GM03348 (cell line): ENCODE measurements at places on chromosomes 6 and 20.
A peak's percentile ranks its signal among the peaks of the same experiment; 100 is the strongest.

DNA sequence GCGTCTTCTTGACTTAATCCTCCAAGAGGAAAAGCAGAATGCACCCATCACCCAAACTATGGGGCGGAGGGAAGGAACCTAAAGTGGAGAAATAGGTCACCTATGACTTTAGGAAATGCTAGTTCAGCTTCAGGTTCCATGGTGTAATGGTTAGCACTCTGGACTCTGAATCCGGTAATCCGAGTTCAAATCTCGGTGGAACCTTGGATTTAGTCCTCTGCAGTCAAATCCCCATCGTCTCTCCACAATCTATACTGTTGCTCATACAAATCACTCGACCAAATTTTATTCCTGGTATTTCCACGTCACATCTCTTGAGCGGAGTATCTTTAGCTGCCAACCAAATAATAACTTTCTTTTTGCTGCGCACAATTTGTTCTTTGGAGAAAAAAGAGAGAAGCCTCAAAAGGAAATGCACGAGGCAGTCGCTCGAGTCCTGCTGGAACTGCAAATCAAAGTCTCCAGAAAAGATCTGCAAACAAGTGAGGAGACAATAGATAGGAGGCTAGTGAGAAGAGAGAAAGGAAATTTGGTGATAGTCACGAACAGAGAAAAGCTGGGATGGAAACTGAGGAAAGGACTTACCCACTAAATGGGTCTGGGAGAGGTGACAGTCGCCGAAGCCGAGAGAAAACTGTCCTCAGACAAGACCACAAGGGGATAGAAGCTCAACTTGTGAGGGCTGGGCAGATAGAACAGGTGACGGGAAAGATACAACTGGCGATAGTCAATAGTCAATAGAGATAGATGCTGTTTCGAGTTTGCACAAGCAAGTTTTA lies 16.6 kb downstream of the POM121L2 start:
- peak; percentile 52 for DNase-seq

GRCh38 chr6:158232316-158233213 lies 64.4 kb downstream of the GTF2H5 start:
- peak; percentile 76 for DNase-seq

DNA sequence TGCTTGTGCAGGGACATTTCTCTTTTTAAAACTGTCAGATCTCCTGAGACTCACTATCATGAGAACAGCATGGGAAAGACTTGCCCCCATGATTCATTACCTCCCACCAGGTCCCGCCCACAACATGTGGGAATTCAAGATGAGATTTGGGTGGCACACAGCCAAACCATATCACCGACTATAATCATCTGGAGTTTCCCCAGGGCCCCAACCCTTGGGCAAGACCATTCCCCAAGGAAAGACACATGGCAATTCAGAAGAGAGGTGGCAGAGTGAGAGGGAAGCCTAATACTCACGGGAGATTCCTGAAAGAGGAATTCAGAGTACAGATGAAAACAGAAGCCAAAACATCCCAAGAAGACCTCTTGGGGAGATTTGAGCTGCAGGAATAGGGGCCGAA lies 291.0 kb upstream of the PLCB4 start:
- DNase-seq, result no peak

DNA sequence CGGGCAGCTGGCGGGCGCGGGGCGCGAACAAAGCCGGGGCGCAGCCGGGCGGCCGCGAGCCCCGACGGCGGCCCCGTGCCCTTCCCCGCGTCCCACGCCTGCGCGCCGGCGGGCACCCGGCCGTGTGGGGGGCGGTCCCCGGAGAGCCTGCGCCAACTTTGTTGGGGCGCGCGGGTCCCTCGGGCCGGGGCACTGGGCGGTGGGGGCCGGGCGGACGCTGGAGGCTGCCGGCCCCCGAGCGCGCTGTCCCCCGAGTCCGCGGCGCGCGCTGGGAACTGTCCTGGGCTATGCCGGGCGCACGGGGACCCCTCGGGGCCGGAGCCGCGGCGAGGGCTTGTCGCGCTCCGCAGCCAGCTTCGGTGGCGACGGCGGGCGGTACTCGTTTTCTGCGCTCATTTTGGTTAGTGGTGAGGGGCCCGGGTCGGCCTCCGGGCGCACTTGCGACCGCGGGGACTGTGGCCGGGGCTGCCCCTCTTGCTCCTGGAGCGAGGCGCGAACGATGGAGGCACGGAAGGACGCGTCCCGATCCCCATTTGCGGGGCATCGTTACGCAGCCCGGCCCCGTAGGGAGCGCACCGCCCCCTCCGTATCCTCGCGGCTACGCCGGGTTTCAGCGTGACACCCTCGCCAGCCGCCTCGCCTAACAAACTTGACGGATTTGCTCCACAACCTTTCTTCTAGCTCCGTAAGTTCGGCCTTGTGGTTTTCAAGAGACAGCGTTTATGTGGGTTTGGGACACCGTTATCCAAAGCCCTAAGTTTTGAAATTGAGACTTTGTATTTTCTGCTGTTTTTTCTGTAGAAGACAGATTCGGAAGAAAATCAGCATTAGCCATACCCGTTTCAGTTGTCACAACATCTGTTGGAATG lies 622 bp downstream of the SS18L1 start:
- DNase-seq, result peak; percentile 89

GRCh38 chr20:33784225-33784624 lies 26.9 kb upstream of the CHMP4B start:
- no peak for DNase-seq

- DNase-seq, result peak; percentile 76
These were observed 55.1 kb downstream of the KIF16B start for GRCh38 chr20:16517946-16518783.

- no peak for DNase-seq
These were observed 24.3 kb upstream of the TAB2 start for GRCh38 chr6:149293244-149293643.

GRCh38 chr6:118892355-118892991 lies 1.5 kb upstream of the ASF1A start:
- no peak for DNase-seq

GRCh38 chr6:158361961-158362669 lies 49.9 kb downstream of the TULP4 start:
- peak; percentile 63 for DNase-seq

GRCh38 chr6:30554962-30555815 lies 1.1 kb downstream of the GNL1 start:
- DNase-seq, result peak; percentile 65

DNA sequence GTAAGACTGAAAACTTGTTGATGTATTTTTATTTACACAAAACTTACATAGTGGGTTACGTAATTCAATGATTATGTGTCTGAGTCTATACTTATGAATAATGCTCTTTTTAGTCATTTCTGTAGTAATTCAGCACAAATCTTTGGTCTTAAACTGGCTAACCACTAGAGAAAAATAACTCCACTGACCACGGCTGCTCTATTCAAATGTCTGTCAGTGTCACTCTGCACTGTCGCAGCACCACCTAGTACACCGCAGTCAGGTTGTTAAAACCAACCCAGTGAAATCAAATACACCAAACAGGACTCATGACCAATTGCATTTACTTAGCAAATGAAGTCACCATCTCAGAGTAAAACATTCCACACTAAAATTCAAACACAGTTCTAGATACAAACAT lies 93.5 kb upstream of the CCDC28A start:
- no peak for DNase-seq

- no peak for DNase-seq
These were observed 617.2 kb upstream of the ID4 start for GRCh38 chr6:19219931-19220330.

DNA sequence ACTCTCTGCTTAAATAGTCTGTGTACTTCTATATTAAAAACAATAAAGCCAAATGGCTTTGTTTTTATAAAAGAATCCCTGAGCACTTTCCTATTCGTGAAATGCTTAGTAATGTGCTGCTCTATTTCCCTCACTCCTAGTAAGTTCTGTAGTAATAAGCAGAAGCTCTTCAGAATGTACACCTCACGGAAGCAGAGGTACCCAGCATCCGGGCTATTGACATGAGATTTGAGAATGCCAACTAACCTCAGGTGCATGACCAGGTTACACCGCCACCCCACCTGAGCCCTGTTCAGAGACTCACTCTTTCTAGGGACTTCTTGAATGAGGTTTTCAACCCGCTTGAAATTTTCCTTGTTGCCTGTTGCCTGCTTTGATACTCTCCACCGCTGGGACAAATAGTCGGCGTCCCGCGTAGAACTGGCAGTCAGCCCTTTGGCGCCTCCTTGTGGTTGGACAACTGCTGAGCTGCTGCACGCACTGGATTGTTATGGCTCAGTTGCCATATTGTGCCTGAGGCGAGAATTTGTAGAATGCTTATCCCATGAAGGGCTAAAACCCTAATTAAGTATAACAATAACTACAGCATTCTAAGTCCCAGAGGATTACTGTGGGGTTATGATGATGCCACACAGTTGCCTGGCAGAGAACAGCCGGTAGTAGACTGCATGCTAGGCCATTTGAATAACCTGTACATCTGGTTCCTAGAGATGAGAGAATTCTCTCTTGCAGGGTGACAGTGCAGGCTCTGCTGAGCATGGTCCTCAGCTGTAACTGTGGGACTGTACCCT lies 95.4 kb downstream of the KHDC1L start:
- DNase-seq, result peak; percentile 81

GRCh38 chr6:149905371-149905910 lies 7.5 kb upstream of the RAET1E start:
- no peak for DNase-seq

GRCh38 chr6:64280569-64280968 lies 645.0 kb downstream of the PHF3 start:
- DNase-seq, result peak; percentile 14

DNA sequence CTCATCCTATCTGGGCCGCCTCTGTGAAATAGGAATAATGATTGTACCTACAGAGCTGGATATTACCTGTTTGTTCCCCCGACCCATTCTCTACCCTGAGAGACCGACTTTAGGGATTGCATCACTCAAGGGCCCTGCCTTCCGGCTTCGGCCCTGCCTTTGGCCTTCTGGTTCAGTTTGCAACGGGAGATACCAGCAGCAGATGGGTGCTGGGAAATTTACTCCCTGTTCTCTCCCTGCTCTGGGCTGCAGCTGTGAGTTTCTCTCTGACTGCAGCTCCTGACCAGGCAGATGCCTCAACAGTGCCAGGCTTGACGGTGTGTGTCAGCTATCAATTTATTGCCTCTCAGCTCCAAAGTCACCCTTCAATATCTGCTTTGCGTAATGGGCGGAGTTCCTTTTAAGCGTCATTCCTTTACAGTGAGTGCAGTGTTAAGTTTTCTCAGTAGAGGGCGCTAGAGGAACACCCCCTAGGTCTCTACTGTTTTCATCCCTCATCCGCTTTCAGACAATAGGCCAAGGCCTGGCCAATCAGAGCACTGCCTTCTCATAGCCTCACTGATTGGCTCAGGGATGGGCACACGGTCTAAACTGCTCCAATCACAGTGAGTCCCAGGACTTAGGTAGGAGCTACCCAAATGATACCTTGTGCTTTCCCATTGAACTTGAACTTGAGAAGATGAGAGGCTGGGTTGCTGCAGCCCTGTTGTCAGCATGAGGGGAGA lies 30.0 kb downstream of the KCNG1 start:
- DNase-seq, result peak; percentile 88

DNA sequence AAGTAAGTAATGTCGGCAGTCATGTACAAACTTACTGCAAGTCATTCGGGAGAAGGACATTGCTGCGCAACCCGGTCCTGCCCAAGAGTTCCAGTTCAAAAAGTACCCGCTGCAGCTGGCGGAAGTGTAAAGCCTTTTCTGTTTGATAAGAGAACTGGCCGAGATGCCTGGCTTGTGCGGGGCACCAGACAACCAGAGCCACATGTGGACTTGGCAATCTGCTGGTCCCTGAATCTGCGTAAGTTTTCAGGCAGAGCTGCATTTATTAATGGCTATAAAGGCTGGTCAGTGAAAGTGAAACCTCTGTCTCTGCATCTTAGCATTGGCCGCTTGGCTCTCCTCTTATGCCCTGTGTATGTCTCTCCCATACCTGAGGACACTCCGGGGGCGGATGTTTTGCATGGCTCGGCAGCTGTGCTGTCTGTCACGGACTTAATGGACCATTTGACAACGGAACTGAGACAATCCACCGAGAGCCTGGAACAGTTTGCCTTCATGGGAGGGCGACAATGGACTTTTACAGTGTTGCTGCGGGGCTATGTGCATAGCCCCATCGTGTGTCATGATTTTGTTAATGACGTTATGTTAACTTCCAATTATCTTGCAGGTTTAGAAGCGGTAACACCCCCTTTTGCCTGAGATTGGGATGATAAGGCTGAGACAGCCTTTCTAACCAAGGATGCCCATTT lies 19.8 kb upstream of the RGS17 start:
- no peak for DNase-seq

GRCh38 chr6:48835421-48835958 lies 627.6 kb downstream of the MMUT start:
- DNase-seq, result no peak

DNA sequence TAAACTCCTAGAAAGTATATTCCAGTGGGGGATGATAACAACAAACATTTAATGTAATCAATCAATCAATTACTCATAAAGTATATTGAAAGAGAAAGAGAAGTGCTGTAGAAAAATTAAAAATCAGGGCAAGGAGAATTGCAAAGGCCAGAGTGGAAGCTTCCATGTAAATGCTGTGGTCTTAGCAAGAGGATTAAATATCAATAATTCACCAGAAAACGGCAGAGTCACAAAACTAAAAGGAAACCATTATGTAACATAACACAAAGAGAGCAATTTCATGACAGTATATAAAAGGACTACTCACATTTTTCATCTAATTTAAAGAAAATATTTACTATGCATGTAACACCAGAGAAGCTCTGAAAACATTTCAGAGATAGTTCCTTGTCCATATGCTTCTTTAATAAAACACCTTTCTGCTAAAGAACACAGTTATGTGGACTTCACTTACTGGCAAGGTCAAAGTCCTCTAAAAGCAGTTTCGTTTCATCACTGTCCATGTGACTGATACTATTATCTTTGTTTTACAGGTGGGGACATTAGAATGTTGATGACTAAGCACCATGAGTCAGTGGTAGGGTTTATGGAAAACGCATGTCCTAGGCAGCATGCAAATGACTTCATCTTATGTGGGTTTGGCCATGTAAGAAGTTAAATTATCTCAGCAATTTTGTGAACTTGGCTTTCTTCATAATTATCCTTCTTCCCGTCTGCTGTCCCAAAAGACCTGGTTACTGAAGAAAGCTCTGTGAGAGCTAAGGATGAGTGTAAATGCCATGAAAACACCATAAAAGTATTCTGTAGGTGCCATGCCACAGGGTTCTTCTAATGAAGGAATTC lies 185.8 kb upstream of the TENT5A start:
- peak; percentile 26 for DNase-seq

DNA sequence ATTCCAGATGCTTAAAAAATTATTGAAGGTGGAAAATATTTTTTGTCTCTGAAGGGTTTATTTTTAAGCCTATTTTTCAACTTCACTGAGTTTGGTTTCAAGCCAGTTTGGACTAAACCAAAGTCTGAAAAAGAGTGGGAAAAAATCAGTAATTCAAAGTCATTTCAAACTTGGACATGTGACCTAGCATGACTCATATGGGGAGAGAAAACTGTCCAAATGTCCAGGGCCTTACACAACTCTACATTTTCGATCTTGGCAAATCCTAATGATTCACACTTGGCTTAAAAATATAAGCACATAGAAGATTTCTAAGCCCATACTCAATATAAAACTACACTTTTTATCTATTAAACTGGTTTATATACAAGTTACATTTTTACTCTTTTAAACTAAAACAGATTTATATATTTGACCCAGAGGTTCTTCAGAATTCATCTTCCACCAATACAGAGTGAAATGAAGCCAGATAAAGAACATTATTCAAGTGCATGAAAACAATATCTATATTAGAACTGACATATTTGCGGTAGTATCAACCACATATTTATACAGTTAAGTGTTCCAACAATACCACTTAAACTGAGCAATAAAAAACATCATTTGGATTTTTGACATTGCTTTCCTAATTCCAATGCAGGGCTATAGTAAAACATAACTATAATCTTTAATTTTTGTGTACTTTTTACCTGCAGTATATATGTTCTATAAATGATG lies 110.3 kb upstream of the TCF21 start:
- DNase-seq, result peak; percentile 76
